ENCODE measurements at places on chromosomes 2 and 18.
A peak's percentile ranks its signal among the peaks of the same experiment; 100 is the strongest.

DNA sequence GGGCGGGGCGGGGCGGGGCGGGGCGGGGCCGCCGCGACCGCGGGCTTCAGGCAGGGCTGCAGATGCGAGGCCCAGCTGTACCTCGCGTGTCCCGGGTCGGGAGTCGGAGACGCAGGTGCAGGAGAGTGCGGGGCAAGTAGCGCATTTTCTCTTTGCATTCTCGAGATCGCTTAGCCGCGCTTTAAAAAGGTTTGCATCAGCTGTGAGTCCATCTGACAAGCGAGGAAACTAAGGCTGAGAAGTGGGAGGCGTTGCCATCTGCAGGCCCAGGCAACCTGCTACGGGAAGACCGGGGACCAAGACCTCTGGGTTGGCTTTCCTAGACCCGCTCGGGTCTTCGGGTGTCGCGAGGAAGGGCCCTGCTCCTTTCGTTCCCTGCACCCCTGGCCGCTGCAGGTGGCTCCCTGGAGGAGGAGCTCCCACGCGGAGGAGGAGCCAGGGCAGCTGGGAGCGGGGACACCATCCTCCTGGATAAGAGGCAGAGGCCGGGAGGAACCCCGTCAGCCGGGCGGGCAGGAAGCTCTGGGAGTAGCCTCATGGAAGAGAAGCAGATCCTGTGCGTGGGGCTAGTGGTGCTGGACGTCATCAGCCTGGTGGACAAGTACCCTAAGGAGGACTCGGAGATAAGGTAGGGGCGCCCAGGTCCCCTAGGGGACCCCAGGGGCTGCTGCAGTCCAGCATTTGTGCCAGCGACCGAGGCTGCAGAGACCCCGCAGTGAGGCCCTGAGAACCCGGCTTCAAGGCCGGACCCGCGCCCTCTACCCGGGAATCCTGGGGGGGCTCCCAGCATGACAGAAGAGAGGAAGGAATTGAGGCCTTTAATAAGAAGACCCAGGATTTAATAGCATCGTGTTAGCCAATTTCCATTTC, at the start of gene KHK:
KHK (plus strand) TSS at position 49 of the 870 bp plus-strand sequence; CDS start at position 537, 488 bp downstream.
- peak; percentile 51 for DNase-seq

GRCh38 chr2:48144777-48145176, 238.5 kb upstream of the FBXO11 start:
- DNase-seq: no peak

DNA sequence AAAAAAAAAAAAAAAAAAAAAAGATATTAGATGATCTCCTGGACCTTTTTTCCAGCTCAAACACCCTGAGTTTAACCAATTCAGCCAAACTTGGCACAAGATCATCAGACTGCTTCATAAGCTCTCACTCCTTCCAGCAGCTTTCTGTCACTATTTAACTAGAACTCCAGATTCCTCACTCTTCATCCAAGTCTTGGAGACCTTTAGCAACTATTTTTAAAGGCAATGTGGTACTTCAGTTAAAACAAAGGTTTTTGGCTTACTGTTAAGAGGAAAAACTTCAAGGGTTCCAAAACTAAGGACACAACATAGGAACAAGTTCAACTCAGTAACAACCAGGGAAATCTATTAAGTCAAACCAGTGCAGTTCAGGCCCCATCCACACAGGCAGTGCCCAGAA, 23.2 kb downstream of the LAMA1 start:
- DNase-seq: peak; percentile 41

DNA sequence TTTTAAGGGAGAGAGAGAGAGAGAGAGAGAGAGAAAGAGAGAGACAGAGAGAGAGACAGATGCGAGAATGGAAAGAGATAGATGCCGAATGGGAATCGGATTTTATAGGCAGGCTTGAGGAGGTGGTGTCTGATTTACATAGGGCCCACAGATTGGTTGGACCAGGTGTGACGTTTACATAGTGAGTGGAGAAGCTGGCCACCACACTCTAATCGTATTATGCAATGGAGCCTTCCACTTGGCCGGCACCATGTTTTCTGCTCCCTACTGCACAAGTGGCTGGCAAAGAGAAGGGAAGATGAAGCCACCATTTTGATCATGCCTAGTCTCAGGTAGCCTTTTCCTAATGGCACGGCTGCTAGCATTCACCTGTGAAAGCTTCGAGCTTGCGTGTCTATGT, 33.9 kb downstream of the CD8B2 start:
- no peak for DNase-seq

Measured in putamen (tissue), 1 donor.